ENCODE measurements at places on chromosomes 16 and 17.

DNA sequence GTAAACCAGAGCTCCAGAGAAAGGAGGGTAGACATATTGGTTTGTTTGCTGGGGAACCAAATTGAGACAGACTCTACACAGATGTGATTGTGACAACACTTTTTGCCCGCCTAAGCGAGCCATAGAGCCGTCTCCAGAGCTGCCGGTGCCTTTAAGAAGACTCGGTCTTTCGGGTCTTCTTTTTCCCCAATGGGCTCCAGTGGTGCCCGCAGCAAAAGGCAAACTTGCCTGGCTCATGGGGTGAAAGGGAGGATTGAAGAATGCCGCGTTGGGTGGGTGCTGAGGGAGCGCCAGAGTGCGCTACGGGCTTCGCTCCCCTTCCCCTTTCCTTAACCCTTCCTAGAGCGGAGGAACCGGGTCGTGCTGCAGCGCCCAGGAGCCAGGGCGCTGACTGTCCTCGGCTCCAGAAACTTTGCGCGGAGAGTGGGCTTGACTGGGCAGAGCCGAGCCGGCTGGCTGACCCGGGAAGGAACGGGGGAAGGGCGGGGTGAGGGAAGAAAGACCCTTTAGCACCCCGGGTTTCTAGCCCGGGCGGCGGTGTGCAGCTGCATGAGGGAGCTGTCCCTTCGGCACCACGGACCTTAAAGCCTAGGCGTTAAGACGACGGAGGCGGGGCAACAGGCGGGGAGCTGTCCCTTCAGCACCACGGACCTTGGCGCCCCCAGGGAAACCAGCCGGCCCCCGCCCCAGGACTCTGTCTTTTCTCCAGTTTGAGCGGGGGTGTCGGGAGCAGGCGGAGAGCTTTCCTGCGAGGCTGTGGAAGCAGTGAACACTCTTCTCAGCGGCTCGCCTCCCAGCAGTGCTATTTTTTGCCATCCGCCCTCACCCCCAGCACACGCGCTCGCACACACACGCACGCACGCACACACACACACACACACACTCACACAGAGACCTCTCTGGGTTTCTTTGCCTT is at the start of gene CACNG3:
CACNG3 (plus strand) TSS at position 880 of the 916 bp plus-strand sequence. CDS start 420 bp downstream, outside the sequence.
- peak; percentile 46 for DNase-seq

GRCh38 chr17:81132770-81133723 is 32.3 kb upstream of the PVALEF start:
- DNase-seq = no peak

- no peak for DNase-seq
Observed at GRCh38 chr17:18963126-18964017, 11.4 kb downstream of the SLC5A10 start.

DNA sequence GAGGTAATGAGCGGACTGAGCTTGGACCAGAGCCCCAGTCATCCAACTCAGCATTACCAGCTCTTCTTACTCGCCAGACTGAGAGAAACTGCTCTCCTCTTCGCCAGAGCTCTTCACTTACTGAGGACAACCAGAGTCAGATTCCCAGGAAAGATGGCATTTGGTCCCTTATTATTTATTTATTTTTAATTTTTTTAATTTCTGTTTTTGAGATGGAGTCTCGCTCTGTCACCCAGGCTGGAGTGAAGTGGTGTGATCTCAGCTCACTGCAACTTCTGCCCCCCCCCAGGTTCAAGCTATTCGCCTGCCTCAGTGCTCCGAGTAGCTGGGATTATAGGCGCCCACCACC is 23.3 kb downstream of the DEXI start:
- no peak for DNase-seq

DNA sequence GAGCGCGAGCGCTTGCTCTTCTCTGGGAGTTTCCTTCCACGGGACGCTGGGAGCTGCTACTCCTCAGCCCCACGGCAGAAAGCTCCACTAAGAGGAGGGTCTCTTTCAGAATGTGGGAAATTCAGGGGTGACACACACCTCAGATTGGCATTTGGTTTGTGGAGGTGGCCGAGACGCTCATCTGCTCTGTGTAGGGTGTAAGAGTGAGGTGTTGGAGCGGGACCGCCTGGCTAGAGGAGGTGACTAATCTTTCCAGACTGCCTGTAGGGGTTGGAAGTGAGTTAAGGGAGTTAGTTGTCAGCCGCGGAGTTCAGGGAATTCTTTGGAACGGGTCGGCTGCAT is 735 bp downstream of the PSMD11 start:
- peak; percentile 2 for DNase-seq

- no peak for DNase-seq
Observed at GRCh38 chr17:4247361-4247970, 16.3 kb downstream of the ANKFY1 start.

DNA sequence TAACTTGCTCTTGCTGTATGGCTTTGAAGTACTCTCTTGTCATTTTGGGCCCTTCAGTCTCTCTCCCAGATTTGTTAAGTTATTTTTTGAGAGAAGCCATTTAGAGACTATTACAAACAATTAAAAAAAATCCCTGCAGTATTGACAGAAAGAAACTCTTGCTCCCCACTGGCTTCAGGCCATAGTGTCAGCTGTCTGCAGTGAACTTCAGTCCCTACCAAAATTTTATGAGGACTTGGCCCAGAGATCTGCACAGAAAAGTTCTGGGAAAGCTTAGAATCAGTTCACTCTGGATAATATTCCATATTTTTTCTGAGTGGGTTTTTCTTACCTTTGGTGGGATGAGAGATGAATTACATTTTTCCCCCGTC is 30.9 kb upstream of the SUPT4H1 start:
- DNase-seq = no peak

- DNase-seq = no peak
Observed at GRCh38 chr16:54277845-54278703, 8.5 kb downstream of the IRX3 start.

- DNase-seq = no peak
Observed at GRCh38 chr17:31623990-31624389, 232.5 kb downstream of the RAB11FIP4 start.

DNA sequence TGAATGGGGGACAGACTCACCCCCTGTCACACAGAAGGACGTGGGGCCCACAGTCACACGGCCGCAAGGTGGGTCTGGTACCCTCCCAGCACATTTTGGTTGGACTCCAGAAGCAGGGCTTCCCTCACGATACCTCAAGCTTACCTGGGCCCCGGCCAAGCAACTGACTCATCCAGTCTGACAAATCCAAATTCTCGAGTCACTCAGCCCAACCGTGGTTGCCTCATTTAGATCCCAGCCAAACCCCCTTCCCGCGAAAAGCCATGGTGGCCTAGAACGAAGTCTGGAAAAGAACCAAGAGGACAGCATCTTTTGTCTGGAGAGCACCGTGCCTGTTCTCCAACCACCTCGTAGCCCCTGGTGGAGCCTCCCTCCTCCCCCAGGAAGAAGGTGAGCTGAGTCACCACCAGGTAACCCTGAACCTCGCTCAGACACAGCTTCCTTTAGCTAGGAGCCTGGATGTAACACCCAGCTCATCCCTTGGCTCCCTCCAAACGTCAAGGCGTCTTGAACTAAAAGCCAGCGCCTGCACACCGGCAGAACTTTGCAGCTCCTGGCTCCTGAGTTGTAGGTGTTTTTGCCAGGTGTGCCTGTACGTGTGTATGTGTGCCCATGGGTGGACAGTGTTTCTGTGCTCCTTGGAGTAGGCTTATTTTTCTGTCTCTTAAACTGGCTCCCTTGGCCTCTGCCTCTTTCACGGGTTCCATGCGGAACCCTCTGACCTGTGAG is 78.9 kb downstream of the CMIP start:
- no peak for DNase-seq

- DNase-seq = no peak
Observed at GRCh38 chr17:19003543-19004420, 782 bp downstream of the FAM83G start.

DNA sequence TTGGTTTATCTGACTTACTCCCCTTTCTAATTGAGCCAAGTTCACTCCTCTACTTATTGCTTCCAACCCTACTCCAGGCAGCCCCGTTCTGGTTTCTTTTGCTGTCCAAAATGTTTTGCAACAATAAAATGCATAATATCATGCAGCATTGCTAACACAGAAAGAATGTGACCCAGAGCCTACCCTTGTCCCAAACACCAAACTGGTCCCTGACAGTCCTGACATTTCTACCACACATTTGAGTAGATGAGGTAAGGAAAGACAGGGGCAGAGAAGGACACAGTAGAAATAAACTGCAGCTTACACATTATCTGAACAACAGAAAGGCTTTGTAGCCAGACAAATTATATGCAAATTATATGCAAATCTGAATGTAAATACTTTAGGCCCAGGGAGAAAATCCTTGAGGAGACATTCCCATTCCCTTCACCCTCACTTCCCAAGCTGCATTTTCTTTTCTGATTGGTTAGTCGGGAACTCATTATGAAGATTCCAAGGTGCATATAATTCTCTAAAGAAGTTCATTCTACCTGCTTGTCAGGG is 31.6 kb downstream of the SOX9 start:
- no peak for DNase-seq

- peak; percentile 41 for DNase-seq
Observed at GRCh38 chr16:53282975-53283946, 151.0 kb upstream of the RBL2 start.

GRCh38 chr16:79449900-79450299 is 150.6 kb downstream of the MAF start:
- no peak for DNase-seq

DNA sequence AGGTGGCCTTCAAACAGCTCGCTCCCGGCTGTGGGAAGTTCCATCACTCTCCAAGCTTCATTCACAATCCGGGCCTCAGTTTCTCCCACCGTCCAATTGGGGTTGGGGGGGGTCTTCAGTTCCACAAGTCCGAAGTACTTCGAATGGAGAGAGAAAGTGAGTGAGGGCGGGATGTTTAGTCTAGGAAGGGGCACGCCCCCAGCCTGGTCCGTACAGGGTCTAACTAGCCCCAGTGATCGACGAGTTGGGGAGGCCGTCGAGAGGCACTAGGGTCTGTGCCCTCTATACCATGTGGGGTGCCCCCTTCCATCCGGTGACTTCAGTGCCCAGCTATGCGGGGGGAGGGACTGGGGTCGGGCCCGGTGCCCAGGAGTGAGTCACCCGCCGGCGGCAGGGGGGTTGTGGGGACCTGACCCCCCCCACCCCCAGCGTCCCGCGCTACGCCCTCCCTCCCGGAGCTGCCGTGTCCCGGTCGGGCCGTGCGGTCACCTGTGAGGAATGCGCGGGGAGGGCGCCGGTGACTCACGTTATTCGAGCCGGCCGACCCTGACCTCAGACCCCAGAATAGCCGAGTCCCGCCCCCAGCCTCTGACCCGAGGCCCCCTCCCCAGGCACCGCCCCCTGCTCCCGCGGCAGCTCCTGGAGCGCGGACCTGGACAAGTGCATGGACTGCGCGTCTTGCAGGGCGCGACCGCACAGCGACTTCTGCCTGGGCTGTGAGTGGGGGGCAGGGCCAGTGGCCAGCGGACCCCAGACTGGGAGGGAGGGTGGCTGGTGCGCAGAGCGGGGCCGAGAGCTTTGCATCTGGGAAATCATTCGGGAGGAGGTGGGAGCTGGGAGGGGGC is 658 bp downstream of the TNFRSF12A start:
- peak; percentile 72 for DNase-seq

GRCh38 chr16:23788685-23789084 is 33.9 kb downstream of the CHP2 start:
- DNase-seq = no peak
